GM06990 (cell line): ENCODE measurements at places on chromosomes 11 and 22.
A peak's percentile ranks its signal among the peaks of the same experiment; 100 is the strongest.

DNA sequence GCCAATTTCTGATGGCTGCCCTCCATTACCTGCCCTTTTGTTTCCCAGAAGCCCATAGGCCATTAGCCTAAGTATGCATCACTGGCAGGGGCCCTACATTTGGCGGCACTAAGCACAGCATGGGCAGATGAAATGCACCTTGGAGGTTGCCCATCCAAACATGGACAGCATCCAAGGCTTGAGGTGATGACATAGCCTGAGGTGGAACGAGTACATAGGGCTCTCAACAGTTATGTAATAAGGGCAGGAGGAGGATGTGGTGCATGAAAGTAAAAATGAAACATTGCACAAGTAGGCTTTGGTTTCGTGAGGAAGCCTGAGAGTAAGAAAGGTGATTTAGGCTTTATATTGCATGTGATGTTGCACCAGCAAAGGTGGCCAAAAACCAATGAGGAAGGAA is 148.1 kb downstream of the FAM76B start:
- DNase-seq = peak; percentile 28

GRCh38 chr22:36765131-36765942 is 10.6 kb downstream of the IFT27 start:
- no peak for DNase-seq

DNA sequence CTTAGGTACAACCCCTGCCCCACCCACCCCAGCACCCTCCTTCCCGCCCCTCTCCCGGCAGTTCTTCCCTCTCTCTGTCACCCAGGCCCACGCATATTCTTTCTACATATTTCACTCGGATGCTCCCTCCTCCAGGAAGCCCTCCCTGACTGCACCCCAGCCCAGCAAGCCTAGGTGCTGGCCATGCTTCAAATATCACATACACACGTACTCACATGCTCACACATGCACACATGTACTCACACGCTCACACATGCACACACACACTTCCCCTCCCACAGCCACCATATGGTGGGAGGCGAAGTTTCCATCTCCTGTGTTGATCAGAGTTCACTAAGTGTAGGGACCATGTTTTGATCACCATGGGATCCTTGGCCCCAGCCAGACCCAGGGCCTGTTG is 90.4 kb downstream of the WNT7B start:
- no peak for DNase-seq

DNA sequence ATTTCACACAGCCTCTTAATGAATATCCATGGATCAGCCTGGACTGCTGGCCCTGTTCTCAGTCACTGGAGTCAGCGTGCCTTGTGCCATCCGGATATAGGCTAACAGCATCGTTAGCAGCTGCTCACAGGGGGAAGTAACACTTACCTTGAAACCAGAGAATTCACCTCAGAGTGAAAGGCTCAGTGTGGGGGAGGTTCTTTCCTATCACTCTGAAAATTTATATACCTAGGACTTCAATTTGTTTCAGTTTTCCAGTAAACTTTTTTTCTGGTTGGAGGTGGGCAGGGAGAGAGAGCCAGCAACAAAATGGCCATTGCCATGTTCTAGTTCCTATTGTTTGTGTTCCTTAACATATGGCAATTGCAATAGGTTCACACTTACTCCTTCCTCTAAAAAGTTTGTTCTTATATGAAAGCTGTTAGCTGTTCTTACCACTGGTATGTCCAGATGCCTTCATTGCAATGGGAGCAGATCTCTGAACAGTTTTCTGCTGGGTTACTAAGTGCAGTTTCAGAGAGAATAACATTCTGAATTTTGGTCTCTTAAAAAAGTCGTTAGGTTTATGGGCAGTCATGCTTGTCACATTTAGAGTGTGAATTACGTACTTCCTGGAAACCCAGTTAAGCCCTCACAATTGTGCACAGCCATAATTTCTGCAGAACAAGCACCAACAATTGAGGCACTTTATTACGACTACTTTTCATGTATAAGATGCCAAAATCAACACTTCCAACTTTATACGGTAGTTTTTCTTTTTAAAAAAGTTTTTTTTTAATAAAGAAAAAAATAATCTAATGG is 247.6 kb downstream of the CADM1 start:
- peak; percentile 14 for DNase-seq

- DNase-seq = no peak
Measured at GRCh38 chr11:117826190-117826570, 1.6 kb upstream of the FXYD2 start.

- DNase-seq = no peak
Measured at GRCh38 chr11:134038897-134039470, 29.9 kb upstream of the JAM3 start.

GRCh38 chr11:61697078-61697502 is 16.9 kb downstream of the DAGLA start:
- no peak for DNase-seq

GRCh38 chr11:24688981-24689380 is 192.1 kb downstream of the LUZP2 start:
- no peak for DNase-seq

DNA sequence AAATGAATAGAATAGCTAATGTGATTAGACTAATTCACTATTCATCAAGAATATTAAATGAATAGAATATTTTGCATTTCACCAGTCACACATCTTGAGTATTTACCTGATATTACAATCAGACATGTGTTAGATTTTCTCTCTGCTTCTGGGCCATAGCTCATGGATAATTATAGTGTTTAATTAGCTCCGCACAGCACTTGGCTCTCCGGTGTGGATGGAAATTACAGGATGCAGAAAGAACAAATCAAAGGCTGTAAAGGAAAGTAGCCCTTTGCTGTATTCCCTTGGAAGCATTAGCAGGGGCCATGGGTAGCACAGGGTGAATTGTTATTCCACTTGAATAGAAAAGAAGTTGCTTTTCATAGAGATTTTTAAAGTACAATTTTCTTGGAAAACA is 320.3 kb upstream of the SORL1-AS1 start:
- no peak for DNase-seq

DNA sequence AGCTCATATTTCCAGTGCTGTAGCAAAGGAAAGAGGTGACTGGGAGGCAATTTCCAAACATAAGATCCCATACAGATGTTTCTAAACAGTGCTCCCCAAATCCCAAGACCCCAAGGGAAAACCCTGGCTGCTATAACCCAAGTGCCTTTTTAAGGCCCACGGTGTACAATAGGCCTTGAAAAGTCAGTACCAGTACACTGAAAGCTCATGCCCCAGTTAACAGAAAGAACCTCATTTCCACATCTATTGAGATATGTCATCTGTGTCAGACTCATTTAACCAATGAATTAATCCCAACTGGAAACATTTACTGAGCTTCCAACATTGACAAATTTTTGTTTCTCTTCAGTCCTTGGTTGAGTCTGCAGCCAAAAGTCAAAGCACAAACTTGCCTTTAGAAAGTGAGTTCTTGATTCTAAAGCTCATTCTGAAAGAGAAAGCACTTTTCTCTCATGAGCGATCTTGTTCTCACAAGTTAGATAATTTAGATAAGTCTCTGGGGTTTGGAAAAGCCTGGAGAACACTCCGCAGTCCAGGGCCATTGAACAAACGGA is 239.8 kb upstream of the ARHGAP20 start:
- DNase-seq = no peak

DNA sequence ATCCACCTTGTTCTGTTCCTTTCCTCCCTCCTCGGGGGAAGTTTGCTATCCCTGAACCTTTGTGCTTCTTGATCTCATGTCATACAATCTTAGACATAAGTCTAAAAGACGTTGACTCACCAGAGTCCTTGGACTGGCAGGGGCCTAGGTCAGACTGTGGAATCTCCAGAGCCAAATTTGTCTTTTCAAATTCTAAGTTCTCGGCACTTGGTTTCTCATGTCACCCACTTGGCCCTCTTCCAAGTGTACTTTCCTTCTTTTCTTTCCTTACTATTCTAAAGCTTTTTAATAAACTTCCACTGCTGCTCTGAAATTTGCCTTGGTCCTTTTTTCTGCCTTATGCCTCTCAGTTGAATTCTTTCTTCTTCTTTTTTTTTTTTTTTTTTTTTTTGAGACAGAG is 30.1 kb upstream of the SMPD1 start:
- DNase-seq = no peak

- DNase-seq = no peak
Measured at GRCh38 chr11:108135845-108136544, 14.6 kb downstream of the ACAT1 start.

DNA sequence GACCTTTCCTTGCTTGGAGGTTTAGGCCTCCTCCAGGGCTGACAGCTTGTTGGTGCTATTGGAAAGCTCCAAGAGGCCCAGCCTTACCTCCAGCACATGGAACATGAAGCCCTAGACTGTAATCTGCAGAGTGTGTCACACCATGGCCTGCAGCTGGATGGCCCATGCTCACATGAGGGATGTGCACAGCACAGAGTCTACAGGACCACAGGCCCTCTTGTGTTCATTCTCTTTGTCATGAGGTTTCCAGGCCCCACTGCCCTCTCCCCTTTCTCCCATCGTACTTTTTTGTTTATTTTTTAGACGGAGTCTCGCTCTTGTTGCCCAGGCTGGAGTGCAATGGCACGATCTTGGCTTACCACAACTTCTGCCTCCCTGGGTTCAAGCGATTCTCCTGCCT is 10.0 kb downstream of the FADS1 start:
- no peak for DNase-seq

- DNase-seq = no peak
Measured at GRCh38 chr22:20224917-20225692, 43.0 kb downstream of the RTN4R start.

DNA sequence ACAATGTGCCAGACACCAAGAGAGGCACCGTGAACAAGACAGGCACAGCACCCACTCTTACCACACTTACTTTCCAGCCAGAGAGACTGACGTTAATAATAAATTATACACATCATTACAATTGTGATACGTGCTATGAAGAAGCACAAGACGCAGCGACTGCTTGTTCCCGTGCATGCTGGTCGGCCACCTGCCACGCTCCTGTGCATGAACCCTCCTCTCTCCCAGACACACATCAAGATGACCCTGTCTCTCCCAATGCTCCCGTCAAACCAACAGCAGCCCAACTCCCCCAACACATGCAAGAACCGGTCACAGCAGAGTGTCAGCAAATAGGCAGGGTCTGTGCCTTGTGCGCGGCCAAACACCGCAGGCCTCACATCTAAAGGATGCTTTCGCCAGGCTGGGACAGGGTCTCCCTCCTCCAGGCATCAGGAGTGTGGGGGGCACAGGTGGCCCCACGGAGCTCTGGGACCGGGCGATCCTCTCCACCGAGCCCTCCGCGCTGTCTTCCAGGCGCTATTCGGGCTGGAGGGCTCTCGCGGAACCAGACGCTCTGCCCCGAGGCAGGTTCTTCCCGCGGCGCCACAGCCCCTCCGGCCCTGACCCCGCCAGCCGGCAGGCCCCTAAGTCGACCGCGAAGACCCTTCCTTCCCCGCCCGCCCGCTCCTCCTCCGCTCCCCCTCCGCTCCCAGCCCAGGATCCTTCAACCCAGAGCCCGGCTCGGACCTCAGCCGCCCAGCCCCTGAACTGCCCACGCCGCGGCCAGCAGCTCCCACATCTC is 533 bp downstream of the SERGEF start:
- peak; percentile 56 for DNase-seq

DNA sequence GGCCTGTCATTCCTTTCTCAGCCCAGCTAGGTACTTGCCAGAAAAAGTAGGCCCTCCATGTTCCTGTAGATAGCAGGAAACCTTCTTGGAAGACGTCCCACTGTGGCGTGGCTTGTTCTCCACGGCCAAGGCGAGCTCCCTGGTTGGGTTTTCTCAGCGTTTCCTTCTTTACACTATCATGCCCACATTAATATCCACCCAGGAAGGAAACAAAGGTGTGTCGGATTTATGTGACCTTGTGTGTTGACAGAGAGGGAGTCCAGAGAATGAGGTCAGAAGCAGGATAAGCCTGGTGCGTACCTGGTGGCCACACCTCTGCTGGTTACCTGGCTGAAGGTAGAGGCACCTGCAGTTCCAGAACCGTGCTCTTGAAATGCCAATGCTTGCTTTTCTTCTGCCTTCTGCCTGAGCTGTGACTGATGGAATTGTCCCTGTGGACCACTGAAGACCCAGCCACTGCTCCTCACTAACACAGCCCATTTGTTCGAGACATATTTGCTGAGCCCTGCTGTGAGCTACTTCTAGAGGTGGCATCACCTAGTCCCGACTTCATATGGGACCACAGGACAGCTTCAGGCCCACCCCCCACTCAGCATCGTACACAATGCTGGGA is 7.9 kb downstream of the ASPHD2 start:
- no peak for DNase-seq

GRCh38 chr11:128596250-128596649 is 8.9 kb upstream of the ETS1 start:
- no peak for DNase-seq

DNA sequence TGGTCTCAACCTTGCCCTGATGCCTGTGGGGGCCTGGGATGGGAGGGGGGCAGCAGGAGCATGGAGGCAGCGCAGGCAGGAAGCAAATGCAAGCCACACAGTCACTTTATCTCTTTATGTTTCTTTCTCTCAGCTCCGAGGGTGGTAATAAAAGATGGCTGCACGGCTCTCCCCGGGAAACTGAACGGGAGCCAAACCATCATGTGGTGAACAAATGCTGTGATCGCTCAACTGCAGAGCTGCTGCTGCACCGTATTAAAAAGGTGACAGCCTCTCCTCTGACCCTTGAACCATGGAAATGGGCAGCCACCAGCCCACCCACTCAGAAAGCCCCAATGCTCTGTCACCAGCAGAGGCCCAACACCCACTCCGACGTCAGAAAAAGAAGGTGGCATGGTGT is 110.0 kb downstream of the TIMP3 start:
- no peak for DNase-seq

DNA sequence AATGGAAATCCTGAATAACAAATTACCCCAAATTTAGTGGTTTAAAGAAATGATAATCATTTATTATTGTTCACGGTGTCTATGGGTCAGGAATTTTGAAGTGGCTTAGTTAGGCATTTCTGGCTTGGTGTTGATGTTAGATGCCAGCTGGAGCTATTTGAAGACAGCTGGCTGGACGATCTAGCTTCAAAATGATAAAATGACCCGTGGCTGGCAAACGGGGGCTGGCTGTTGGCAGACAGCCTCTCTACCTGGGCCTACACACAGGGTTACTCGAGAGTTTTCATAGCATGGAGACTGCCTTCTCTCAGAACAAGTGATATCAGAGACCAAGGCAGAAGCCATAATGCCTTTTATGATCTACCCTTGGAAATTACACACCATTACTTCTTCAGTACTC is 285.2 kb downstream of the METTL15 start:
- DNase-seq = no peak

DNA sequence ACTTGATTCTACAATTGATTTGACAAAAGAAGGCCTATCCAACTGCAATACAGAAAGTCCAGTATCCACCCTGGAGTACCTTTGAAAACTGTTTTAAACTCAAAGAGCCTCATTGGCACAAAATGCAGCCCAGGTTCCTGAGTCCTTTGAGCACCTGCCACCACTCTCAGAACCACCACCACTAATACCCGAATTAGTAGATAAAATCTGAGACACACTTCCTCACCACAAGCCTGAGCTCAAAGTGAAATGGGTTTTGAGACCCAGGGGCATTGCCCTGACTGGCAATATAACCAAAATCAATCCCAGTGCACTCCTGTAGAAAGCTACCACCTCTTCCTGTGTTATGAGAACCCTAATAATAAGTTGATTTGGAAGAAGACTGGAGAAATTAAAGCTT is 215.7 kb downstream of the CSNK2A3 start:
- no peak for DNase-seq
